CD4-positive, alpha-beta T cell treated with Interferon alpha-2 for 1 hour (primary cell): ENCODE measurements at places on chromosomes 7 and 10.

DNA sequence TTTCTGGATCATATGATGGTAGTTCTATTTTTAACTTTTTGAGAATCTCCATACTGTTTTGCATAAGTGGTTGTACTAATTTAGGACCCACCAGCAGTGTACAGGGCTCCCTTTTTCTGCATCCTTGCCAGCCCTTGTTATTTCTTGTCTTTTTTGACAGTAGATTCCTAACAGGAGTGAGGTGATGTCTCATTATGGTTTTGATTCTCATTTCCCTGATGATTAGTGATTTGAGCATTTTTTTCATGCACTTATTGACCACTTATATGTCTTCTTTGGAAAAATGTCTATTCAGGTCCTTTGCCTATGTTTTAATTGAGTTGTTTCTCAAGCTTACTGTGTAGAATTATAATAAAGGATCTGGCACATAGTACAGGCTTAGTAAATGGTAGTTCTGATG, 238.8 kb upstream of the BMPER start:
- no peak for DNase-seq

DNA sequence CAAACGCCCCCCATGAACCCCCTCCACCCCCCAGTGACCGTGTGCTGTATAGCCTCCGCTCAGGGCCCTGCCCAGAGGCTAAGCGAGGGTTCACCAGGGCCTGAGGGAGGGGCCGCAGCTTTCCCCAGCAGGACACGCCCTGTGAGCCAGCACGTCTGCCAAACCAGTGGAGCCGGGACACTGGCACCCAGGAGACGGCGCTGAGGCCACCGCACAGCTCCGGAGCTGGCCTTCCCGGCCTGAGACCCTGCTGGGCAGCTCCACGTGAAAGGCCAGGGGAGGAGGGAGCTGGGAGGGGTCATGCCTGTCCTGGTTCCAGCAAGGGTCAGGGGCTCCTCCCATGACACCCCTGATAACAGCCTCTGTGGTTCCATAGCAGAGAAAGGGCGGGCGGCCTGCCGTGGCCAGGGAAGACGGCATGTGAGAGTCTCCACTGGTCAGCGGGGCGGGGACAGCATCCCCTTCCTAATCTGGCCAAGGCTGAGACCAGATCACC, 278.3 kb downstream of the ELFN1 start:
- DNase-seq = no peak

GRCh38 chr7:128210036-128210347, 31.1 kb upstream of the LEP start:
- no peak for DNase-seq

DNA sequence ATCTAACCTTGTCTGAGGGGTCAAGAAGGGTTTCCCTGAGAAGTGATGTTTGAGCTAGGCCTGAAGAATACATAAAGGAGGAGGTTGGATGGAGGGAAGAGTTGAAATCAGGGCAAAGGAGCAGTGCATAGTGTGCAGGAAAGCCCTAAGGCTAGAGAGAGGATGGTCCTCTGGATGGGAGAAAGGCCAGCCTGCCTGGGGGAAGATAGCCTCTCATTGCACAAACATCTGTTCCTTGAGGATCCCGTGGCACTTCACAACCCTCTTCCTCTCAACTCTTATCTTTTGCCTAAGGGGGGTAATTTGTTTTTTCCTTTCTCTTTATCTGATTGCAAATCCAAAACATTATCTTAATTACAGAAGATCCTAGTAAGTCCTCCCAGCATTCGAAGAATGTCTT, 35.7 kb downstream of the STAMBPL1 start:
- DNase-seq = no peak

- no peak for DNase-seq
Observed at GRCh38 chr10:14751921-14752320, 22.8 kb downstream of the FAM107B start.

- no peak for DNase-seq
Observed at GRCh38 chr7:157905651-157906461, 569.1 kb downstream of the DNAJB6 start.

GRCh38 chr10:13717936-13718772, 131.4 kb downstream of the PRPF18 start:
- DNase-seq = peak; percentile 4

- no peak for DNase-seq
Observed at GRCh38 chr7:158803367-158803969, 25.8 kb downstream of the ESYT2 start.

- DNase-seq = no peak
Observed at GRCh38 chr7:64802699-64803098, 8.5 kb downstream of the ZNF138 start.

DNA sequence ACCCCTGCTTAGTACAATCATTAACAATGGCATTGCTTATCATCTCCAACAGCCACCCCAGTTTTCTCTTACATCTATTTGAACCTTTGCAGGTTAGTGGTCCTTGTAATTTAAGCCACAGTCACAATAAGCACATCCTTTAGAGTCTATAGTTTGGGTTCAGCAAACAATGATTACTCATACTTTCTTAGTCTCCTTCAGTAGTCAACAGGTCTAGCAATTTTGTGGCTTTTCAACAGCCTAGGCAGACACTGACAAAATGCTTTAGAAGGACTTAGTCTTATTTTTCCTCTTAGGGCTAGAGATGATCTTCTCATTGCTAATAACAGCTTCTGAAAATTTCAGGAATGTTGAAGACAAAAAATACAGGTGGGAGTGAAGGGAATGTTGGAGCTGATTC, 32.3 kb upstream of the FAM204A start:
- DNase-seq = no peak

DNA sequence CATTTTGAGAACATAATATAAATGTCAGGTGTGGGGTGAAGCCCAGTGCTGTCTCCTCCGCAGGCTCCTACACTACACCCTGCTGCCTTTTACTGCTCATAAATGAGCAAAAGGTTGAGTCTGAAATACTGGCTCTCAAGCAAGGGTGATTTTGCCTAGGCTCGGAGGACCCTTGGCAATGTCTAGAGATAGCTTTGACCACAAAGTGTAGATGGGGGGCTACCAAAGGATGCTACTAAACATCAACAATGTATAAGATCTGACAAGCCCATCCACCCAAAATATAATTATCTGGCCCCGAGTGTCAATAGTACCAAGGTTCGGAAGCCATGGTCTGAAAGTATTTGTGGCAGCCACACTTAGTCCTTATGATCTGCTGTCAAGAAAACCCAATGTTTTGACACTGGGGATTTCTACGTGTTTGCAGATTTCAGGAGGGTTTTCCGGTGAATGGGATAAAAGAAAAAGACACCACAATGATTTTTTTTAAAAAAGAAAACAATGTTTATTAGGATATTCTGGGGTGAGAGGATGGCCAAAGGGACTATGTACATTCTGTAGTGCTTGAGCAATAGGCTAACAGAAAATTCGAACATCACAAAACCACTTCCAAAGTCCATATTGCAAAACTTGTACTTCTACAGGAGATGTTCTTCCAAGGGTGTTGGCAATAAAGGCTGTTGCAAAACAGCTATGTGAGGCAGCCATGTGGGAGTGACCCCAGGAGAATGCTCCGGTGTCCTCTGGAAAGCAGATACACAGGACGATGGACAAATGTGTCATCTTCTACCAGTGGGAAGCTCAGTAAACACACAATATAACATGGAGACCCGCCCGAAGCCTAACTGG, 216.3 kb downstream of the GFRA1 start:
- no peak for DNase-seq

- DNase-seq = no peak
Observed at GRCh38 chr10:77899080-77899477, 27.5 kb downstream of the DLG5 start.
